ENCODE measurements at places on chromosomes 6 and 20.

GRCh38 chr6:13428583-13429405, 58.6 kb downstream of the GFOD1 start:
- DNase-seq: no peak

DNA sequence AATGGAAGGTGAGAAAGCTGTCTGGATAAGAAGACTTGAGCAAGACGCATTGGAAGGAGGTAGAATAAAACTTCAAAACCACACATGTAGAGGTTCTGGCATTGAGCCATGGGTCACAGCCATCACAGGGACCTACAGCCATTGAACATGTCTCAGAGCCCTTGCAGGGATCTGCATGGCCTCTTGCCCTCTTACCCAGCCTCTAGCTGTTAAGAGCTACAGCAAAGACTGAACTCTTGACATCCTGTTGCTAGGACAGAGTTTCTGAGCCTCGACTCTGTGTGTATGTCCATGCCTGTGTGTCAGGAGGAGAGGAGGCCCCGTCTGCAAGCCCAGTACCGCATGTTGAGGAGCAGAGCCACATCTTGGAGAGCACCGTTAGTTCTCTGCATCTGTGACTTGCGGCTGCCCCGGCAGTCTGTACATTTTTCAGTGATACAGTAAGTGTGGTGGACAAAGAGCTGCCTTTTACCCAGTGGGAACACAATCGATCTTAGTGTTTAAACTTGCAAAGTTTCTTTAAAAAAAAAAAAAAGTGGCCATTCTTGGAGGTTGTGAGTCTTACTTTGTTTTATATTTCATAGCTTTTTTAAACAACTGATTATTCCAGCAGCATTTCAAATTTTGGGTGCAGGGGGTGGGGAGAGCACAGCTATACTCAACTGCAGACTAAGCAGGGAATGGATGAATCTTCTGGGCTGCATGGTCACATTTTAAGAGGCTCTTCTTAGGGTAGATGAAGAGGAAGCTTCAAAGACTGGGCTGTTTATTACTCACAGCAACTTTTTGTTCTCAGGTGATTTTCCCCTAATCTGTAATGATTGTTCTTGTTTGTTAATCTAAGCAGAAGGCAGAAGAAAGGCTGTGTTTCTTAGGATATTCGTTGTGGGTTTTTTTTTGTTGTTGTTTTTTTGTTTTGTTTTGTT, 88.5 kb downstream of the TBC1D7 start:
- no peak for DNase-seq

GRCh38 chr6:55774286-55775028, 100.9 kb downstream of the BMP5 start:
- DNase-seq: no peak

DNA sequence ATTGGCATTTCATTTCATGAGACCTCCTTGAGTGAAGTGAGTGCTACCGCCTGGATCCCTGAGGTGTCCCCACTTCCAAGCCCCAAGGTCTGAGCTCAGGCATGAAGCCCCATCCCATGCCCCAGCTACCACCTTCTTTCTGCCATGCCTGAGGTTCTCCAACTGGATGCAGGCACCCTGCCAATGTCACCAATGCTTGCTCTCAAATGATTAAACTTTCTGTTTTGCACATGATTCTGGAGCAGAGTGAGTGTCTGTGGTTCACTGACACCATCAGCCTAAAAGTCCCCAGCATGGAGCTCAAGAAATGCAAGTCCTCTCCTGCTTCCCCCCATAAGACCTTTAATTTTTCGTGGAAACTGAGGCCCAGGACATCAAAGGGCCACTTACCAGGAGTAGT, 43.7 kb upstream of the BPIFA2 start:
- no peak for DNase-seq

GRCh38 chr6:145375502-145375901, 359.8 kb downstream of the EPM2A start:
- no peak for DNase-seq

DNA sequence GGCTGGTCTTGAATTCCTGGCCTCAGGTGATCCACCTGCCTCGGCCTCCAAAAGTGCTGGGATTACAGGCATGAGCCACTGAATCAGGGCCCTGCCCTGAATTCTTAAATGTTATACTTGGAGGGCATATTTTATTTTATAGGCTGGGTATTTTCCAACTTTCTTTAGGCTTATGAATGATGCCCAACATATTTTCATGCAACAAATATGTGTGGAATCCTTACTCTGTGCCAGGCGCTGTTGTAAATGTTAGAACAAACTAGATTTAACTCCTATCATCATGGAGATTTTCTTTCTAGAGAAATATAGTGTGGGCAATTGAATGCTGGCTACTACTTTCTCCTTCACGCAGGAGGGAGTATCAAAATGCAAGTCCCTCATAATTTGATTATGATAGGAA, 71.2 kb downstream of the SAMD5 start:
- DNase-seq: no peak

GRCh38 chr6:118283766-118284165, 264.3 kb upstream of the PLN start:
- peak; percentile 35 for DNase-seq

- DNase-seq: no peak
These were observed 115.4 kb downstream of the CFAP61 start for GRCh38 chr20:20167698-20168097.

Data from RCC 7860 (cell line).